ENCODE measurements at places on chromosomes 1 and 21. TPM values are rescaled to one million over a fixed set of nuclear protein-coding genes. Genes with fewer than 3 reads are reported as not detected.

The TMIGD3 gene
- total RNA-seq: 1.2 TPM

GRCh38 chr1:163565166-163565565 lies 243.4 kb downstream of the NUF2 start:
- no peak for DNase-seq

DNA sequence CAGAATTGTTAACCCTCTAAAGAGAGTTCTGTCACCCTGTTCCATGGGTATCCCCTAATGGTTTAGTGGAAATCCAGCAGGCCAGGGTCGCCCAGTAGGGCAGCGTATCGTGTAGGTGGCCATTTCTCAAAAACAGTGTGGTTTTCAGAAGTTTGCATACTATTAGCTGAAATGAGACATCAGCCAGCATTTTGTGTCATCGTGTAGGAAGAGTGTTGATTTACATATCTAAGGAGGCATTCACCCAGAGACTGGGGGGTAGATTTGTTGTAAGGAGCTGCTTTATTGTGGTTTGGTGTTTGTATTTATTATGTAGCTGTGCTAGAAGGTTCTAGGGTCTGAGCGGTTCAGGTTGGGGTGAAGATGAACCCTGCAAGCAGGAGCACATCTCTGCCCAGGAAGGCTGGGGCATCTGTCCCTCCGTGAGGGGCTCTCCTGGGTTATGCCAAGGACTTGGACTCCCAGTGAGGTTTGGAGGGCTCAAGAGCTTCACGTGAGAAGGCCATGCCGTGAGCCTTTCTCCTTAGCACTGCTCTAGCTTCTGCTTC lies 174.4 kb downstream of the PGBD5 start:
- peak; percentile 20 for DNase-seq

DNA sequence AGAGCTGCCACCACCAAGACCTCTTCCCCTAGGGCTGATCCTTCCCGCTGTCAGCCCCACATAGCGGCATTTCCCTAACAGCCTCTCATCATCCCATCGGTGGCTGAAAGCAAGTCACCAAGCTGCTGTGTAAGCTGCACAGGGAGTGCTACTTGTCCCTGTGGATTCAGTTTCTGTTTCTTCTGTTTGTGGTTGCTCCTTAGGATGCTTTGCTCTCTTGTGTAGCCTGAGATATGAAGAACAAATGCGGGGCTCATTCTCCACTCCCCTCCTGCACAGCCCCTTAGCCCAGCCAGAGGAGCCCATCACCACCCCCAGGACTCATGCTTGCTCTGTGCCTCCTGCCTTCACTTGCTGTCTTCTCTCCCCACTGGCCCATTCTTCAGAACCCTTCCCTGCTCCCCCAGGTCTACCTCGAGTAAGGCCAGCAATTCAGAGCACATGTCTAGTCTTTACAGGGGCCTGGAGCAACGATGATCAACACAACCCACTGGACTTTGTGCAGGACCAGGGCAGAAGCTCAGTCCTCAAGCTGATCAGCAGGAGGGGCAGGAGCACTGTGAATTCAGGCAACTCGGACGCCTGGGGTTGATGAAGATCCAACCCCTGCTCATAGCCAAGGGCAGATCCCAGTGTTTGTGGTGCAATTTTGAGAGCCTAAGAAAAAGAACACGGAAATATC lies 82.6 kb upstream of the GALNT2 start:
- no peak for DNase-seq

DNA sequence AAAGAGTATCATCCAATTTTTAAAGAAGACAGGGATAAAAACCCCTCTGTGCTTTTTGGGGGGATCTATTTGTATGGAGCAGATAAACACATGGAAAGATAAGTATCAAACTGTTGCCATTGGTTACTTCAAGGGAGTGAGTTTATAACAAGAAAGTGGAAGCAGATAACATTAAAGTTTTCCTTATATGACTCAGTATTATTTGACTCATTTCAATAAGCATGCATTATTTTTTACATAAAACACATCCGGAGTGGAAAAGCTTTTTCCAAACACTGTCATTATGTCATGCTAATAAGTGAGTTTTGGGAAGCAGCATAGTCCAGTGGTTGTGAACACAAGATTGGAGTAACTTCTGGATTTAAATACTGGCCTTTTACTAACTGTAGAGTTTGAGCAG lies 452.2 kb downstream of the LTN1 start:
- DNase-seq: no peak
